ENCODE measurements at places on chromosomes 5 and 9.

GRCh38 chr5:36040651-36041536 lies 25.8 kb downstream of the UGT3A2 start:
- no peak for DNase-seq

DNA sequence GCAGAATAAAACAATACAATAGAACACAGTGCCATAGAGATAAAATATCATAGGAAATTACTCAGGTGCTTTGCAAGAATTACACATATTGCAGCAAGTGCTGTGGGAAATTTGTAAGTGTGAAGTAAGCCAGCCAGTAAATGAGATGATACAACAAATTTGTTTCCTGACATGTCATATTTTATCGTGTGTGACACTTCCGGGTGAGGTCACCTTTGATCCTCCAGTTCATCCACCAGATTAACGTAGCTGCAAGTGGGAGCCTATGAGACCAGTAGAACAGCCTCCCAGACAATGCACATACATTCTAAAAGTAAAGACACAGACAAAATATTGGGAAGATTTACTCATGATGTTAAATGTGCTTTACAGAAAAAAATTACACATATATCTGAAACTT lies 72.2 kb downstream of the PRDM9 start:
- no peak for DNase-seq

DNA sequence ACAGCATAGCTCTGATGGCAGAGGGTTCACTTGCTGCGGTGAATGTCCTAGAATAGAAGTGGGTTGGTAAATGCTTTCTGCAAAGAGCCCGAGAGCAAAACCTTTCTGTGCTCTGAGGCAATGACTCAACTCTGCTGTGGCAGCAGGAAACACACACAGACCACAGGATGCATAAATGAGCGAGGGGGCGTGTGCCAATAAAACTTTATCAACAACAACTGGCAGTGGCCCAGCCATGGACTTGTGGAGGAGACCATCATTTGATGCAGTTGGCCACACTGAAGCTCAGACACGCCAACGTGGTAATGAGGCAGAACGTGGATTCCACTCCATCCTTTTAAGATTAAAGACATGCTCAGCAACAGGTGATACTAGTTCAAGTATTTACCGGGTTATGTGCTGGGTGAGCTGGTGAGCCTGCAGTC lies 6.8 kb downstream of the MRPL36 start:
- DNase-seq: peak; percentile 62

DNA sequence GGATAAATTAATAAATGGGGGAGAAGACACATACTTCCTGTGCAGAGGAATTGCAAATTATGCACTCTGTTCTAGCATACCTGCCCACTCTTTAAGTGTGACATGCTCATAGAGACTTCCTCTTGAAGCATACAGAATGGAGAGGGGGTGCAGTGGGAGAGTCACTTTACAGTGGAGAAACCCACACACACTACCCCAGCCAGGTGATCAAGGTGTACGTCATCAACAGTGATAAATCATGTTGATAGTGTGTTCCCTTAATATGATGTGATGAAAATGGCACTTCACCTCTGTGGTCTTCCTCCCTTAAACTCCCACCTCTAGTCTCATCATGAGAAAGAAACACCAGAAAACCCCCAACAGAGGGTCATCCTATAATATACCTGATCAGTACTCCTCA lies 110.0 kb downstream of the SH3GL2 start:
- no peak for DNase-seq

DNA sequence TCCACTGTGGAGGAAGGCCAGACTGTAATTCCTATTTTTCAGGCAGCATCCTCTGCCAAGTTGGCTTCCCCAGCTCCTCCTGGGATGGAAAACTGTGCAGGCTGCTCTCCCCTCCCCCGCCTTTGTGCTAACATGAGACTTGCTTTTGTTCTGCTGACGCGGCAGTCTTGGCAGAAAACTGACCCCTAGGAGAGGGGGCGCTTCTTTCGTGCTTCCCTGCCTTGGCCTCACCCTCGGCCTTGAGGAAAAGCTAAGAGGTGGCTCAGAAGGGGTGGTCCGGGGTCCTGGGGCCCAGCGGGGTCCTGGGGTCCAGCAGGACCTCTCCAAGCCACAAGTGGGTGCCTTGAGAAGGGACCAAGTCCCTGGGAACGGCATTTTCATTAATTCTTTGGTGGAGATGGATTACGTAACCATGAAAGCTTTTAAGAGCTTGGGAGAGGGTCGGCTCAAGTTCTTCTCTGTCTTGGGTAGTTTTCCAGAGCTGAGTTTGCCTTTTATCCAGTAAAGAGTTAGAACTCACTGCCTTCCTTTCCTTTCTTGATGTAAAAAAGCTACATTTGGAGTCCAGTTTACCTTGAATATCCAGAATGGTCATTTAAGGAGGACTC lies 51.0 kb downstream of the SH3PXD2B start:
- DNase-seq: peak; percentile 85

DNA sequence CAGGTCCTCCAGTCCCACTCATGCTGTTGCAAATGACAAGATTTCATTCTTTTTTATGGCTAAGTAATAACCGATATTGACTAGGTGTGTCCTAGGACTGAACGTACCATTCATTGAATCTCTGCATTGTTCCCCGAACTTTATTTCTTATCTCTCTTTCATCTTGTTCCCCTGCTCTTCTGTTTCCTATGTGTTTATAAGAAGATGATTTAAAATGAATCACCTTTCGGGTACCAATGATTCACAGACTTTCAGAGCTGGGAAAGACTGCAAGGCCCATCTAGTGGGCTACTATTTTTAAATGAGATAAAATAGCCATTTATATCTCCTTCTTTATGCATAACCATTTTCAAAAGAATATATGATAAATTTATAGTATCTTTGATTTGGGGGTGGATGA lies 133.0 kb downstream of the CDH18 start:
- no peak for DNase-seq

GRCh38 chr5:107876261-107876660 lies 205.5 kb upstream of the EFNA5 start:
- DNase-seq: no peak

GRCh38 chr5:176817841-176818377 lies 7.5 kb downstream of the UNC5A start:
- no peak for DNase-seq

DNA sequence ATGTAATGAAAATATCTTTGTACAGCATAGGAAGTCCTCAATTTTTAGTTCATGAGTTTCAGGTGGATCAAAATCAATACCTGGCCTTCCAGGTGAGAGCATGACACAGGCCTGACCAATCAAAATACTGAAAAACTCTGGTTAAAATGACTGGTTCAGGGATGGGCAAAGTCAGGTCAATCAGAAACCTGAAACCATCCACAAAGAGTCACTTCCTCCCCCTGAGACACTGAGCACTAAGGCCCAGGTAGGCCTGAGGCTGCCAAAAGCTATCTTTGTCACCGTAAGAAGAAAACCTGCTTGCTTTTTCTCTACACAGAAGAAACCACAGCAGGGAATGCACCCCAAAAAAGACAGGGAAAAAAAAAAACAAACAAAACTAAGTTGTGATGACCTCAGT lies 444.8 kb downstream of the TLR4 start:
- DNase-seq: no peak

GRCh38 chr9:129725795-129726251 lies 27.0 kb downstream of the PTGES start:
- peak; percentile 40 for DNase-seq

DNA sequence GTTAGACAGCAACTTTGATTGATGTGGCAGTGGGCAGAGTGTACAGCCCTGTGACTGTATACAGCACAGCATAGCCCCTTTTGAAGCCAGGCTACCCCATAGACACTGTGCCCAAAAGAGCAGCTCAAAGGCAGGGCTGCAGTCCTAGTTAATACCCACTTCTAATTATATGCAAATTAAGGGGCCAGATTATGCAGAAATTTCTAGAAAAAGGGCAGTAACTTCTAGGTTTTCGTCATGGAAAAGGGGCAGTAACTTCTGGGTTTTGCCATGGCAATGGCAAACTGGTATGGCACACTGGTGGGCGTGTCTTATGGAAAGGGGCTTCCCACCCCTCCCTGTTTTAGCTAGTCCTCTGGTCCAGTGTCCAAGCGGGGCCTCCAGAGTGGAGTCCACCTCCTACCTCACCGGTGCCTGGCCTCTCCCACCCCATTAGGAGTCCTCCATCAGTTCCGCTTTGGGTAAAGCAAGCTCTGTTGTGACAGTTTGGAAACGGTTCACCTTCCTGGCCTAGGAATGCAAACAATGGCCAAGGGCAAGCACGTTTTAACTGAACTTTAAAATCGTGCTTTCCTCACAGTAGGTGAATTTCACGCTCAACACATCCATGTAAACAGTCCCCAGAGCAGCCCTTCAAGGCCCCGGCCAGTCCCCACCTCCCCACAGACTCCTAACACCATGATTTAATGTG lies 5.6 kb downstream of the ADAMTS13 start:
- DNase-seq: no peak

- no peak for DNase-seq
Measured at GRCh38 chr5:139636207-139636792, 11.8 kb upstream of the CXXC5 start.

- DNase-seq: no peak
Measured at GRCh38 chr9:15370466-15371447, 51.9 kb upstream of the SNAPC3 start.

GRCh38 chr9:132040808-132041207 lies 38.9 kb downstream of the MED27 start:
- DNase-seq: no peak

Data from stromal cell of bone marrow (primary cell).